ENCODE measurements at places on chromosomes 6 and 20. TPM values are rescaled to one million over a fixed set of nuclear protein-coding genes. Genes with fewer than 3 reads are reported as not detected.

TOMM6 gene
- 220 TPM for total RNA-seq

PPP1R16B gene
- total RNA-seq = 15.3 TPM

ACTL10 gene
- 0.45 TPM for total RNA-seq

SPO11 gene
- total RNA-seq = not detected

DNA sequence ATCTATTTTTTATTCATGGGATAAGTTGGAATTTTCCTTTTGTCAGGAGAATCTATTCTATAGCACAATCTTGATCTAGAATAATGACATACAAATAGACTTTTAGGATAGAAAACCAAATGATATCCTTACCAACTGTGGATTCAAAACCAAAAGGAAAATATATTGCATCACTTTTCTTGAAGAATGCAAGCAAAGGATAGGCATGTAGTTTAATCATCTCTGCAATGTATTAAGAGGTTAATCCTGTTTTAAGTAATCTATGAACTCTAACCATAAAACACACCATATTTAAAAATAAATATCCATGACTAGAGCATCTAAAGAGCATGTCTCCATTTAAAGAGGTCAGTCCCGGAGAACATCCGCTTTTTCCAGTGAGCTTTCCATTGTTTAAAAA, 106.7 kb upstream of the CNKSR3 start:
- no peak for DNase-seq

GRCh38 chr6:10633216-10633615, 61.2 kb downstream of the C6orf52 start:
- DNase-seq = no peak

- no peak for DNase-seq
These were observed 24.3 kb downstream of the EPB41L2 start for GRCh38 chr6:131038597-131039344.

DNA sequence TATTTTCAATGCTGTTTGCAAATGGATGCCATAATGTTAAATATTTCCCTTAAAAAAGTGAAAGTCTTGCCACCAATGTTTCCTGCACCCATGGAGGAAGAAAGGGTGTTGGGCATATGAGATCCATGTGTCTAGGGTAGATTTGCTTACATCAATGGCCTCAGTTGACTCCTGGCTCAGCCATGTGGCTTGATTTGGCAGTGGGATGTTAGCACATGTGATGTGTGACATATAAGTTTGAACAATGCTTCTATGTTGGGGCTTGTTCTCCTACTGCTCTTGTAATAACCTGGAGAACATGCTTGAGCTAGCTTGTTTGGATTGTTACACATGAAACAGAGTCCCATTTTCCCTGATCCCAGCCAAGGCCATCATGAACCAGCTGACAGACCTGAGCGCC, 187.6 kb downstream of the SCP2D1 start:
- no peak for DNase-seq

- DNase-seq = peak; percentile 80
These were observed 1.2 kb downstream of the FOXO3 start for GRCh38 chr6:108561742-108562502.

GRCh38 chr6:49556429-49556837, 6.0 kb downstream of the C6orf141 start:
- DNase-seq = peak; percentile 70

GRCh38 chr20:16583474-16583873, 10.2 kb upstream of the KIF16B start:
- DNase-seq = no peak

DNA sequence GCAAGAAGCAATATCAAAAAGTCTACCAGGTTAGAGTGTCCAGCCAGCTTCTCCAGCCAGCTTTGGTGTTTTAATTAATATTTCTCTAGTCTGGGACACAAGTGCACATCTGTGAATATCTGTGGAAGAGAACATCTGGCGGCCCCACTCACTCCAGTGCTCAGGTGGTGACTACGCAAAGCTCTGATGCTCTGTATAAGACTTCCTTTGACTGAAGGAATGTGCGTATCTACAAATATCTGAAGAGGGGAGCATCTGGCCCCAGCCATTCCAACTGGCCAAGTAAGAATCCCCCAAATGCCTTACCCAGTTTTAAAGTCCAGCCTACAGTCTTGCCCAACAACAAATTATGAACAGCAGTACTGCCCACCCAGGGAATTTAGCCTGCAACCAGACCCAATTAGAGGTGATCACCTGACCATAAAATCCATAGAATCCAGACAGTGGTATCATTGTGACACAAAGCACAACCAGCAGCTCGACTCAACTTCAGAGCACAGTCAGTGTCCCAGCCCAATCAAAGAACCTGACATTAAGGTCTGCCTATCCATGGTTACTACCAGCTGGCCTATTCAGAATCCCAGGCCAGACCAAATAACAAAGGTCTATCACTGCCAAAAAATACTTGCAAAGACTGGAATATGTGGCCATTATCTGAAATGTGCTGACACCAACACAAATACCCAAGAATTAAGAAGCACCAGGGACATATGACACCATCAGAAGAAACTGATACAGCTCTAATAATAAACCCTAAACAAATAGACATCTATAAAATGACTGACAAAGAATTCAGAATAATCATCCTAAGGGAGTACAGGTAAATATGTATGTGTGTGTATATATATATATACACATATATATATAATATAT, 76.1 kb upstream of the MANEA start:
- no peak for DNase-seq

DNA sequence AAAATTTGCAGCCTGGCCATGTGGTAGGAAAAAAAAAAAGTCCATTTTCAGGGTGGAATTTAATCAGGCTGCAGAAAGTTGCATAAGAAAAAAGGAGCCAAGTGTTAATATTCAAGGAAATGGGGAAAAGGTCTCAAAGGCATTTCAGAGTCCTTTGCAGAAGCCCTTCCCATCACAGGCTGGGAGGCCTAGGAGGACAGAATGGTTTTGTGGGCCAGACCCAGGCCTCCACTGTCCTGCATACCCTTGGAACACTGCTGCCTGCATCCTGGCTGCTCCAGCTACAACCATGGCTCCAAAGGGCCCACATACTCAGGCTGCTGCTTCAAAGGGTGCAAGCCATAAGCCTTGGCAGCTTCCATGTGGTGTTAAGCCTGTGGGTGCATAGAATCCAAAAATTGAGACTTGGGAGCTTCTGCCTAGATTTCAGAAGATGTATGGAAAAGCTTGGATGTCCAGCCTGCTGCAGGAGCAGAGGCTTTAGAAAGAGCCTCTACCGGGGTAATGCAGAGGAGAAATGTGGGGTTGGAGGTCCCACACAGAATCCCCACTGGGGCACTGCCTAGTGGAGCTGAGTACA, 239.0 kb upstream of the STXBP5 start:
- no peak for DNase-seq

DNA sequence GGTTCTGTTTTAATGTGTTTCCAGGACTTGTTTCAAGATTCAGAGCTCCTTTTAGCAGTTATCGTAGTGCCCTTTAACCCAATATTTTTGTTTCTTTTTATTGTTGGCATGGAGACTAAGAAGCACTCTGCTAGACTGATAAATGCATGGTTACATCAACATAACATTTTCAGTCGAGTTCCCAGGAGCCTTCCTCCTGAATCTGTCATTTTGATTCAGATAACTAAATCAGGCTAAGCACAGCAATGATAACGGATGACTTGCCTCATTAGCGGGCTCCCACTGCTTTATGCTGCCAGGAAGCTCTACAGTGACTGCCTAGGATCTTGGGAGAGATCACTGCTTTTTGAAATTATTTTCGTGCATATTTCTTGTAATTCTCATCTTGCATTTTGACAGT, 772.8 kb upstream of the GJE1 start:
- DNase-seq = no peak

GRCh38 chr20:23295934-23296333, 54.7 kb upstream of the NXT1 start:
- DNase-seq = no peak

- DNase-seq = no peak
These were observed 34.4 kb upstream of the RNF217 start for GRCh38 chr6:124927806-124928205.

DNA sequence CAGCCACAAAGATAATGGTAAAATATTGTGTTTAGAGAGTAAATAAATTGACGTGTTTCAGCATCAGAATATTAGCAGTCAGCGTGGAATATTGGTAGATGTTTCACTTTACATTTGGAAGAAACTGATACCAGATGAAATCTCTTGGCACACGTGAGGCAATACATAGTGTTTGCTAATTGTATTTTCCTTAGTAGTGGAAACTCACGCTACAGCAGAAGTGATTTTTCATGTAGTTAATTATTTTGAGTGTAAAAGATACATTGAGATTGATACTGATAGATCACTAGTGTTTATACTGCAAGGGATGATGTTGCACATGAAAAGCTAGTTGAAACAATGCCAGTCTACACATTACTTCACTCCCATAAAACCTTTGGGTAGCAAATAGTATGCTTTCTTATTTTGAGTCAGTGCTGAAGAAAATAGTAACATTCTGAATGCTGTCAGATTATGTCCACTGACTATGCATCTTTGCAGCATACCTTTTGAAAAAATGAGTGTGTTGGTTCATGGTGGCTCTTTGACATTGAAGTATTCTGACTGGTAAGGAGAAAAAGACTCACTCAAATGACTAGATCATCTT, 59.3 kb downstream of the CD2AP start:
- DNase-seq = no peak

DNA sequence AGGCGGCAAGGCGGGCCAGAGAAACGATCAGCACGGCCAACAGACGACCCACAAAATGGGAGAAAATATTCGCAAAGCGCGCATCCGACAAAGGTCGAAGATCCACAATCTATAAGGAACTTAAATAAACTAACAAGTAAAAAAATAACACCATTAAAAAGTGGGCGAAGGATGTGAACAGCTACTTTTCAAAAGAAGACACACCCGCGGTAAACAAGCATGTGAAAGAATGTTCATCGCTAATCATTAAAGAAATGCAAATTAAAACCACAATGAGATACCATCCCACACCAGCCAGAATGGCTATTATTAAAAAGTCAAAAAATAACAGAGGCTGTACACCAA, 117.8 kb upstream of the SIRPA start:
- no peak for DNase-seq

- no peak for DNase-seq
These were observed 135.5 kb downstream of the PKHD1 start for GRCh38 chr6:51951924-51952323.
